Stimulated activated CD8-positive, alpha-beta memory T cell treated with anti-CD3 and anti-CD28 coated beads, Interleukin-7, amount 100 ng/mL, for 4 hours (primary cell): ENCODE measurements at places on chromosomes 6 and 20.

DNA sequence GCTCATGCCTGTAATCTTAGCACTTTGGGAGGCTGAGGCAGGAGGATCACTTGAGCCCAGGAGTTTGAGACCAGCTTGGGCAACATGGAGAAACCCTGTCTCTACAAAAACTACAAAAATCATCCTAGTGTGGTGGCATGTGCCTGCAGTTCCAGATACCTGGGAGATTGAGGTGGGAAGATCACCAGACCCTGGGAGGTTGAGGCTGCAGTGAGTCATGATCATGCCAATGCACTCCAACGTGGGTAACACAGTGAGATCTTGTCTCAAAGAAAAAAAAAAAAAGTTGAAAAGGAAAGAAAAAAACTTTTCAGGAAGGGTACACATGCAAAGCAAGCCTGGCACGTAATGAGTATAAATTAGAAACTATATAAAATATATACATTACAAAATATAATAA, 65.8 kb upstream of the FBXO30 start:
- DNase-seq = no peak

DNA sequence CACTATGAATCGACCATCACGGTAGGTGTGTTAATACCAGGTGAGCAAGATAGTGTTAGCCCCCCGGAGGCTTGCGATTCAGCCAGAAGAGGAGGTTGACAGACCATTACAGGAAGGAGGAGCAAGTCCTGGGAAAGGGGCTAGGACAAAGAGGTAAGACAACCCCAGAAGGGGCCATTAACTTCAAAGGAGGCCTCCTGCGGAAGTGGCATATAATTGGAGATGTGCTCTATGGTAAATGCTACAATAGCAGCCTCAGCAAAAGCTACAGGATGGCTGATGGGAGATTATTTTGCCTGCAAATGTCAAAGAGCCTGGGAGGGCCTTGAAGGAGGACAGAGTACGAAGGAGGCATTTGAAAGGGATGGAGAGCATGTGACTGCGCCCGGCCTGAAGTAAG, 108.6 kb upstream of the CITED2 start:
- DNase-seq = no peak

DNA sequence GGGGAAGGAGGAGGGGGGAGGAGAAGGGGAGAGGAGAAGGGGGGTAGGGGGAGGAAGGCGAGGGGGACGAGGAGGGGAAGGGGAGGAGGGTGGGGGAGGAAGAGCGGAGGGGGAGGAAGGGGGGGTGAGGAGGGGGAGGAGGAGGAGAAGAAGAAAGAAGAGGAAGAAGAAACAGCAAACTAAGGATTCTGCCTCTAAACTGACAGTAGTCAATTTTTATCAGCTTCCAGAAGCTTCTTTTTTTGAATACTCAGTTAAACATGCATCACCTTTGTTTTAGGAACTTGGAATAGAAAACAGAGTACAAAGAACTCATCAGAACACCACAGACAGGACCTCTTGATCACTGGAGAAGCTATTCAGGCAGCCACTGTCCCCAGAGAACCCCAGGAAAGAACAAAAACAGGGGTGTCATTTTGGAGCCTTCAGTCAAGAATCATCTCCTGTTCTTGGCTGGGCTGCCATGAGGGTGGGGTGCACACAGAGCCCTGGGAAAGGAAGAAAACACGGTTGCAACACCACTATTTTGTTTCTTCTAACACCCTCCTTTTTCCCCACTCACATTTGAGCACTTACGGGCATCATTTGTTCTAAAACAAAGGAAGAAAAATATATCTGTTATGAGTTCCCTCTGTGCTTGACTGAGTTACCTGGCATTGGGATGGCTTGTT, 67.4 kb downstream of the TMEM170B start:
- no peak for DNase-seq

DNA sequence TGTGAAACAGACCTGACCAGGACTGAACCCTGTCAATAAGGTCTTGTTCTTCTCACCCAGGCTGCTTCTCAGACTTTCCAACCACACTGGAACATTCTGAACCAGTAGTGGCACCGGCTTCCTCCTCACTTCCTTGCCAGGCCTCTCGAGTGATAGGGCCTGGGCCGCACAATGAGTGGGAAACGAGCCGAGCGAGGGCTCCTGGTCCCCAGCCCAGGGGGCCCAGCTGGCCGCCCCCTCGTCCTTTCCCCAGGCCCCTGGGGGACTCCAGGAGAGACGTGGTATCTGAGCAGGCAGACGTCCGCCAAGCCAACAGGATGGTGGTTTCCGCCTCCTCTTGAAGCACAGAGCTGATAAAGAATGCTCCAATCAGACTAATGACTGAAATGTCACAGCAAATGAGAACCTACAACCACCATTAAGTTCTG, 117.9 kb downstream of the GMDS start:
- DNase-seq = peak; percentile 41

DNA sequence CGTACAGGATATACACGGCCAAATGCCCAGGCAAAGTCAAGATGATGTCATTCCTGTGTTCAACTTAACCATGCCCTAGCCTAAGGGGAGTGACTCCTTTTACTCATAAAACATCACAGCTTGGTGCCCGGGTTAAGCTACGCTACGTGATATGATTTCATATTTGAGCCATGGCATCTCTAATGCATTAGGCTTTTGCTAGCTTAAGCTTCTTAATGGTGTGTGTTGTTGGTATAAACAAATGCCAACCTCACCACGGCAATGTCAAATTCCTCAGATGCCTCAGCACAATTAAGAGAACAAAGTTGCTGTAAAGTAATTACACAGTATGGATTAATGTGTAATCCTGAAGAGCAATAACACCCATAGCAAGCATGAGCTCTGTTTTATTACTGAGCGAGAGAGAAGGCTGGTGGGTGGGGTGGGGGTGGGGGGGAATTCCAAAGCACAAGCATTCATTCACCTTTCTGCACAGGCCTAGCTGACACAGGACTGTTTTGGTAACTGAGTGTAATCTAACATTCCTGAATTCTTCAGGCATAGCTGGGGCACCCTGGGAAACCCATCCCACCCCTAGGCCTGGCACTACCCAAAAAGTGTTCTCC, 44.7 kb upstream of the CNKSR3 start:
- no peak for DNase-seq

DNA sequence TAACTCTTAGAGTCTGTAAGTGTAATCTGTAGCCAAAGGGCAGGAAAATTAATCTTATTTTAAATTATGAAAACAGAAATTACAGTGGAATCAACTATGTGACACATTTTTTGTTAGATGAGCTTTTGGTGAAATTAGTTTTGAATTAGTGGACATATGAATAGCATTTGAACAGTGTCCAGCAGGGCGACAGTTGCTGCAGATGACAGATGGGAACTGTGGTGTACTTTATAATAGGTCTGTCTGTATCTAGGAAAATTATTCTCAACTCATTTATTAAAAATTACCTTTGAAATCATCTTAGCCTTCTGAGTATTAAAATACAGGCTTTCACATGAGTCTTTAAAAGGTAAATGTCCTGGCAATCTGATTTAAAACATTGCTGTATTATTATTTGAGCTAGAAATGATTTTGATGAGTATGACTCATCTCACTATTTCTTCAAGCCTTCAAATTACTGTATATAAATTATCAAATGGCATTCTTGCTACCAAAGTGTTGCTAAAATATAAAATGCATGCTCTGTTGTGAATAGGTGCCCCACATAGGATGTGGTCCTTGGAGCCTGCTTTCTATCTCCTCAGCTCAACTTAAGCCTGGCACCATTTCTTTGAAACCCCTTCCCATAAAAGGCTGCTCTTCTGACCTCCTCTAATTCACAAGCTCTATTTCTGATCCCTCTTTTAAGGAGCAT, 150.4 kb downstream of the C6orf58 start:
- no peak for DNase-seq

GRCh38 chr6:44672841-44673240, 285.3 kb downstream of the CDC5L start:
- DNase-seq = no peak

DNA sequence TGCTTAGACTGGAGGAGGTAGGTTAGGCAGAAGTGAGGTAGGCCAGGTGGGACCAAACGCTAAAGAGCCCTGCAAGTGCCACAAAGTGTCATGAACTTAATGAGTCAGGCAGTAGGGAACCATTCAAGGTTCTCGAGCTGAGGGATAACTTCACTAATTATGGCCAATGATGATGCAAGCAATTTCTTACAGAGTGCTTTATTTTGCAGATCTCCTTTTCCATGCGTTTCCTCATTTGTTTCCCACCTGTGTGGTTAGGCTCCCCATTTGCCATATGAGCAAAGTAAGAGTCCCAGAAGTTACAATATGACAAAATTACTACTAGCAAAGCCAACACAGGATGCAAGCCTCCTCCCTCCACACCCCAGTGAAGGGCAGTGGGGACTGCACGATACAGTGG, 36.5 kb upstream of the PSMF1 start:
- DNase-seq = no peak

- DNase-seq = no peak
Observed at GRCh38 chr6:89797317-89797716, 22.3 kb downstream of the MDN1 start.

DNA sequence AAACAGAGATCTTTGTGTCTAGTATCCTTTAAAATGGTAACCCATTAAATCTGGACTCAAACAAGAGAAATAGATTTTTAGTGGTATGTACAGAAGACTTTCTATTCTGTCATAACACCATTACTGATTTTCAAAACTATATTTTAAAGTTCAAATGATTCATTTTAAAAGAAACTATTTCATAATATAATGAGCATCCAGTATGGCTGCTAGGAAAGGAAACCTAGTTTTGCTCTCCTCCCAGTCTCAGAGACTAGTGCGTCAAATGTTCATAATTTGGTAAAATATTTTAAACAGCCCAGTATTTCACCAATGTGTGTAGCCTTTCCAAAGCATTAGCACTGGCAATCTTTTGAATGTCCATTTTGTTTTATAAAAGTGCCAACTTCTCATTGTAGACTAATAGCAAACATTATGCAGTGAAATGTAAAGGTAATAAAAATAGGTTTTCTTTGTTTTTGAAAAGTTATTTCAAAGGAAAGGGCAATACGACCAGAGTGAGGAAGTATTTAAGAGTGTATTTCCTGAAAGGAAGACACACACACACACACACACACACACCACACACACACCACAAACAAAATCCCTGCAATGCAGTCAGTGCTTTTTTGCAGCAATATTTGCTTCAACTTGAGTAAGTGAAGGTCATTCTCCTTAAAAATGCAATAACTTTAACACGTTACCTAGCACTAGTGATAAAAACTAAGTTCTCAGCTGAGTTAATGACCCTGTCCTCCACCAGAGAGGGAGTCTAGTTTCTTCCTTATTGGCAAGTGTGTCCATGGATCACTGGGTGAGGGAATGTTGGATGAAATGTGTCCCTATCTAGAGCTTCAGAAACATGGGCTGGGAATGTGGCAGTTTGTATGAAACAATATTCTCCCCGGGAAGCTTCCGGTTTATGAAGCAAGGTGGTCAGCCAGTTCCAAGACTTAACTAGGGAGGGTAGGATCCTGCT, 4.6 kb downstream of the PPP1R3G start:
- DNase-seq = no peak

DNA sequence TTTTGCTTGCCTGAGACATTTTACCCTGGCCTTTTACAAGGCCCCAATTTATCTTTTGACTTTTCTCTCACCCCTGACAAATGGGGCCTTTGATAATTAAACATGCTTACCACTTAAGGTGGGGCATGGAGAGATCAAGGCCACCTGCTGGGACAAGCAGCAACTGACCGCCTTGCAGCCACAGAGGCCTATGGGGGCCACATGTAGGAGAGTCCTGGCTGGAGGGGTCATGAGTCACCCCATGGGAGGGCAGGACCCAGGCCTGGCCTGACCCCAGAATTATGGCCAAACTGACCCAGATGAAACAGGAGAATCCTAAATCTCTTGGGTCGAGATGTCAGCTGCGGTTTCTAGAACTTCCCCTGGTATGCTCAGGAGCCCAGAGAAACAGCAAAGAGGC, 8.5 kb upstream of the OCSTAMP start:
- DNase-seq = no peak

GRCh38 chr6:90304308-90304707, 7.7 kb upstream of the BACH2 start:
- no peak for DNase-seq

DNA sequence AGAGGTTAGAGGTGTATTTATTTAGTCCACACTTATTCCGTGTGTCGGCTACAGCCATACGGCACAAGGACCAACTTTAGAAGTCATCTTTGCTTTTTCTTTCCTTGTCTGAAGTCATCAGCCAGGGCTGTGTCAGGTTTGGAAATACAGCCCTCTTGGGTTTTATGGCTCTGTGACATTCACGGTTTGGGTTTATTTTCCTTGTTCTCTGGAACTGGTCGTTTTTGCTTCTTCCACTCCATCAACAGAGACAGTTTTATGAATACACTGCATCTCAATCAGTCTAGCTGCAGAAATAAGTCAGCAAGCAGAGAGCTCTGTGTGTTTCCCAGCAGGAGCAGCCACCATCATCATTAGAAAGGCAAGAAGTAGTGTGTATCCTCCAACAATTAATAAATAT, 132.5 kb downstream of the TBC1D7 start:
- DNase-seq = no peak

GRCh38 chr6:134007077-134007476, 45.3 kb downstream of the SLC2A12 start:
- no peak for DNase-seq

GRCh38 chr6:2871102-2871501, 29.4 kb upstream of the SERPINB1 start:
- no peak for DNase-seq

- no peak for DNase-seq
Observed at GRCh38 chr6:37059344-37060194, 54.1 kb downstream of the FGD2 start.

DNA sequence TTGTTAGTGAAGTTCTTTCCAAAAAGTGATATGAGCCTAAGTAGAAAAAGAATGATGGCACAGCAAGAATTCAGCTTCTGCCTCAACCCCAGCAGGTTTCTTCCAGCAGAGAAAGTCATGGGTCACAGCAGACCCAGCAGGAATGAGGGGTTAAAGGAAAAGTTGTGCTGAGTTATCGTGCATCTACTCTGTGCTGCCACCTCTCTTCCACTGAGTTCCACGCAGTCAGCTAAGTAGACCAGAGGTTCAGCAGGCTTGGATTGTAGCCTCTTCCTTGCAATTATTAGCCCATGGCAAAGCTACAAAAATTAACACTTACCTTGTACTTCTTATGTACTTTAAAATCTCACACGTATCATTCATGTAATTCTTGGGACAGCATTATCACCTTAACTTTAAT, 510.8 kb downstream of the PTPRT start:
- no peak for DNase-seq

DNA sequence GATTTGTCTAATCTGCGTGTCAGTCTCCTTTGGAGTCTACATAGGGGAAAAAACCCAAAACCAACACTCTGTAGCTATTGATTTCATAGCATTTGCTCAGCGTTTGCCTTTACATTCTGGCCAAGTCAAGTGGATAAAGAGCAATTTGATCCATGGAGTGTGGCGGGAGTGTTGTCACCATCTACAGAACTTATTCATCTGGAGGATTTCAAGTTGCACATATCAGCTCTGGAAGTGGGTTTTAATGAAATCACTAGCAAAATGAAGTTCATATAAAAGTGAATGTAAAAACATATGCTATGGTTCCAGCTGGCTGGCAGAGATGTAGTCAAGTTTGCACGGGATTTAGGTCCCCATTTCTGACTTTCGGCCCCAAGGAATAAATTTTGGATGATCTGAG, 219.7 kb upstream of the SUPT3H start:
- DNase-seq = no peak
